ENCODE measurements at places on chromosomes 3 and 15. TPM values are rescaled to one million over a fixed set of nuclear protein-coding genes. Genes with fewer than 3 reads are reported as not detected.

Gene SERPINI2
- 0.74 TPM for total RNA-seq

Gene EAF2
- total RNA-seq = 2.2 TPM

Gene SHF
- 46.7 TPM for total RNA-seq

Gene FES
- 3.7 TPM for total RNA-seq

Gene DTX3L
- total RNA-seq = 3.4 TPM

Gene ZNF502
- total RNA-seq = 10.8 TPM

Gene LTK
- under 0.01 TPM for total RNA-seq

Measured in temporal lobe (tissue), 4 donors.